ENCODE measurements at places on chromosomes 1 and 21.

DNA sequence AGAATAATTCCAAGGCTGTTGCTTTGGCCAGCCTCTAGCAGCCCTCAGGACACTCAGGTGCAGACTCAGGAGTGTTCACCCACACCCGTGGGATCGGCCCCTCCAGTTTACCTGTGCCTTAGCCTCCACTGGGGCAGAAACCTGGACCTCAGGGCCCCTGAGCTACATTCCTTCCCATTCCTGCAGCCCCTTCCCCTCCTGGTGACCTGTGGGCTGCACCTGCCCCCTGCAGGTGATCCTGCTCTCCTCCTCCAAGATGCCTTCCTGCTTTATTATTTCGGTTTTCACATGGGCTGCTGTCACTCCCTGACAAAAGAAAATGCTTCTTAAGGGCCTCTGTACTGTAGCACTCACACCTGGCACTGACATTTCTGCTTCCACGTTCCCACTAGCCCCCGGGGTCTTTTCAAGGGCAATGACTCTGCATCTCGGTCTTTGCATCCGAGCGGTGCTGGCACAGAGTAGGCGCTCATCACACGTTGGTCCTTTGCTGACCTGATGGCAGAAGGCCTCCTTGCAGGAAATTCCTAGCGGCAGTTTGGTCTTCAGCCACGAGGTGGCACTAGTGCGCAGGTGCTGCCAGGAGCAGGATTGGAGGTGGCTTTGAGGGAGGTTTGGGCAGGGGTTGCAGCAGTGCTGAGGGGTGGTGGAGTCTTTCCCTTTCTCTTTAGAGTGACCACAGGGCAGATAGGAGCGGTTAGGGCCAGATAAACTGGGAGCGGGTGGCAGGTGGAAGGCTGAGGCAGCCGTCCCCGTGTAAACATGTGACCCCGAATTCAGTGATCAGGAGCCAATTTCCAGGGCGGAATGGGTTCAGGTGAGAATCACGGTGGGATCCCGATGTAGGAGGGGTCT lies 25.3 kb upstream of the ETV3 start:
- DNase-seq, result peak; percentile 92

- DNase-seq, result no peak
Observed at GRCh38 chr1:109876617-109877316, 33.9 kb upstream of the CSF1 start.

DNA sequence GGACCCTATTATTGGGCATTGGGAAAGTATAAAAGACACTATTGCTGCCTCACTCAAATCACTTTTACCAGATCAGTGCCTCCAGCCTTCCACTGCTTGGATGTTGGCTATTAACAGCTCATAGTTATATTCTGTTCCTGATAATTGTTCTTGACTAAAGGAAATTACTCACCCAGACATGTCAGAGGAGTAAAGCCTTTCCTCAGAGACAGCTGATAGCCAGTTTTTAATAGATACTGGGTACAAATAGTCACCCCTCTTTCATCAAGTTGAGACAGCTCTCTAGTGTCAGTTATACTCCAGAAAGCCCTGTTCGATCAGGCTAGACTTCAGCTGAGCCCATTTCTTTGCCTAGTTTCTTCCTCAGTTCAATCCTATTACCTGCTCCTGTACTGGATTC lies 876.1 kb upstream of the B3GALT2 start:
- DNase-seq, result no peak

DNA sequence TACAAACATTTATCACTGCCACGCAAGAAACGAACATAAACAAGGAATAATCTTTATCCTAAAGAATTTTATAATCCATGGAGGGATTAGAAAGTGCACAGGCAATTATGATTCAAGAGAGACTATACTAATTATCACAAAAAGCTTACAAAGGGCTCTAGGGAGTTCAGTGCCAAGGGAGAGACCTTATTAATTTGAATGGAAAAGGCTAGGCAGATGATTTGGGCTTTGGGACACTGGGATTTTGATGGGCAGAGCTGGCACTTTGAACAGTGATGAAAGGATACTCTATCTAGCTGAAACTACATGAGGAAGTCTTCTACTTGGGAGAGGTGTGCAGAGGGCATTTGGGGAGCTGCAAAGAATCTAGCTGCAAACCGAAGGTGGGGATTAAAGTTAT lies 48.9 kb upstream of the IVNS1ABP start:
- DNase-seq, result no peak

GRCh38 chr1:3197781-3198316 lies 128.8 kb downstream of the PRDM16 start:
- no peak for DNase-seq

DNA sequence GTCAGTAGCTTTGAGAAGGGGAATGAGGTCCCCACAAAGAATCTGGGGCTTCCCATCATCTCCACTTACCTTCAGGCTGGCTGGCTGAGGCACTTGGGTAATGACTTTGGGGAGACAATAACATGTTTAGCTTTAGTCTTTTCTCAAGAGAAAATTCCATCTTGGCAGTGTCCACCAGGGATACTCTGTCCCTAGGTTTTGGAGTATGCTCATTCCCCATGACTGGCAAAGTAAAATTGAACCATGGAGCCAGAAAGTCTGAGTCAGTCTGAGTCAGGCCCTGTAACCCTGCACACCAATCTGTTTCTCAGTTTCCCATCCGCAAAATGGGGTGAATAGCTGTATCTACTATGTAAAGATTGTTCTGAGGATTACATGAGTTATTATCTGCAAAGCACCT lies 28.2 kb downstream of the RUNX1 start:
- DNase-seq, result peak; percentile 33

Measured in stimulated activated CD8-positive, alpha-beta memory T cell treated with anti-CD3 and anti-CD28 coated beads, Interleukin-4, amount 100 ng/mL, for 48 hours (primary cell).